ENCODE measurements at places on chromosomes 1 and 21.

DNA sequence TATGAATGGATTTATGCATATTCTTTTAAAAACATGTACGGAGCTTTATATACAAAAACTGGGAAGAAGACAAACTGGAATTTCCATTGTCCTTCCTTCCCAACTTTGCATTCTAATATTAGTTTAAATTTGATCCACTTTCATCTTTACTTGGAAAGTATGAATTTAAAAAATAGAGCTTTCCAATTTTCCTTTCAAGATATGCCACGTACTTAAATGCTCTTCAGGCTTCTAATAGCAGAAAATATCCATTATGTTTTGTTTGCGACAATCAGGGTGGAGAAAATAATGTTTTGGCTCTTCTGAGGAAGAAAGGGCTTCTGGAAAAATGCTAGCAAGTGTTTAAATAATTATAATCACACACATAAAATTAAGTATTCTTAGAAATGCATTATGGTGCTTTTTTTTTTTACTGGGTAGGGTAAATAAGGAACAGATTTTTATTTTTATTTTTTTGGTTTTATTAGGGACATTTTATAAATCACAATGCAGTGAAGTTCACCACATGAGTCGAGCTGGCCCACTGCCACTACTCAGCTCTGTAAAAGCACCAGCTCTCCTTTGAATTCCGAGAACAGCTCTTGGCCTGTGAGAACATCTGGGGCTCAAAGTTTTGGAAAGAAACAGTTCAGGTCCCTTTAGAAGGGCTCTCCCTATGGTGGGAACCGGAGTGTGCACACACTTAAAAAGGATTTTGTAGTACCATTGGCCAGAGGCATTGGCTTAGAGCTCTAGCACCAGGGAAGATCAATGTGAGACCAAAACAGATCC is 287.4 kb upstream of the LYPLAL1 start:
- no peak for DNase-seq

- no peak for DNase-seq
Measured at GRCh38 chr1:158323866-158324265, 7.5 kb downstream of the CD1B start.

DNA sequence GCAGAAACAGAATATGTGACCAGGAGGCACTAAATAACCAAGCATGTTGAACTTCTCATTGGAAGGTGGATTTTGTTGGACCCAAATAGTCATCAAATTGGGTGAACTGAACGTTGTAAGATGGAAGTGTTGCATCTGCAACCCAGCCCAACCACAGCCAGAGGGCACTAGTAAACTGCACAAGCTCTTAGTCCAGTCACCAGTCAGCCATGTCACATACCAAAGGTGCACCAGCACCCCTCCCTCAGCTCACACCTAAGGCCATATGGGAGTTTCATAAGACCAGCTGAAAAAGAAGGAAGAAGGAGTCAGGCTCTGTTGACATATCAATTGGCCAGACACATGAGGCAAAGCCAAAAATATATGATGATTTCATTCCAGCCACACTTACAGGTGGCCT is 481.7 kb upstream of the NR5A2 start:
- DNase-seq, result no peak

DNA sequence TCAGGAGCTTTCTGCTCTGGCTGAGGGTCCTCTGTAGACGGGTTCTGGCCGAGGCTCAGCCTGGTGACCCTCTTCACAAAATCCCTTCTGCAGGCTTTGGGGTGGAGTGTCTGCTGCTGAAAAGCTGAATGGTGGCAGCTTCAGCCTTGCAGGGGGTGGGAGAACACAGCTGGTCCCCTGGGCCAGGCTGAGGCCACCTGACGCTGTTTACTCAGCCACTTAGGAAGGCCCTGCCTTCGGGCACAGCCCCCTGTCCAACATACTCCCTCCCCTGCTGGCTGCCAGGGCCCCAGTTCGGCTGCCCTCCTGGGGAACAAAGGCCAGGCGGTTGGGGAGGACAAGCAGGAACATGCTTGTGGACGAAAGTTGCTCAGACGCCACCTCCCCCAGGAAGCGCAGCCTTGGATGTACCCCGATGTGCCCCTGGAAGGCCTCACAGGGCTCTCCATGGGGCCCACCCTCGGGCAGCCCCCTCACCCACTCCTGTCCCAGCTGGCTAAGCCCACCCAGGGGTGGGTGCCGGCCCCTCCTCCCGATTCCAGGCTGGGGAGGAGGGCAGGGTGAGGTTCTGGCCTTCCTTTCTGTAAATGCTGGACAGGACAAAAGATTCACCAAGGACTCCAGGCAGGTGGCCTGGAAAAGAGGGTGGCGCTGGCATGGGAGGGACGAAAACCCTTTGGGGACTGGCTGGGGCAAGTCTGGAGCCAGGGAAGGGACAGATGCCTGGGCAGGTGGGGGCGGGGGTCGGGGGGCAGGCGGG is at the start of gene ANKRD65:
Gene ANKRD65, minus strand, starts transcription at position 130 of the 760 bp plus-strand sequence. CDS start 271 bp downstream, outside the sequence.
- no peak for DNase-seq

GRCh38 chr1:199132006-199132405 is 493.2 kb downstream of the PTPRC start:
- DNase-seq, result no peak
